ENCODE measurements at places on chromosomes 4 and X. TPM values are rescaled to one million over a fixed set of nuclear protein-coding genes. Genes with fewer than 3 reads are reported as not detected.

The SLIT2 gene
- 64.1 TPM for total RNA-seq

The SFRP2 gene
- 25.6 TPM for total RNA-seq

The CRMP1 gene
- 99.1 TPM for total RNA-seq

The CXXC4 gene
- total RNA-seq: 10.2 TPM

The MXRA5 gene
- total RNA-seq: 35.5 TPM

The HOPX gene
- 137 TPM for total RNA-seq

The FAT1 gene
- 213 TPM for total RNA-seq

The BST1 gene
- total RNA-seq: 14.1 TPM

The DDX53 gene
- not detected for total RNA-seq

The CT45A3 gene
- not detected for total RNA-seq

The DTHD1 gene
- 7.8 TPM for total RNA-seq

The SLC16A2 gene
- 21.0 TPM for total RNA-seq

The MGAT4D gene
- total RNA-seq: not detected

The DUSP9 gene
- total RNA-seq: 0.55 TPM

The FRAS1 gene
- total RNA-seq: 24.0 TPM

The NAT8L gene
- 8.8 TPM for total RNA-seq

The LUZP4 gene
- total RNA-seq: not detected

The IL15 gene
- total RNA-seq: 2.8 TPM

The CNKSR2 gene
- 14.3 TPM for total RNA-seq

The FDCSP gene
- total RNA-seq: not detected

All from spinal cord (tissue), 10 donors.